ENCODE measurements at places on chromosomes 5 and 9. TPM values are rescaled to one million over a fixed set of nuclear protein-coding genes. Genes with fewer than 3 reads are reported as not detected.

Gene POC5
- total RNA-seq = 25.5 TPM

Gene CFAP77
- not detected for total RNA-seq

Gene FBXL7
- not detected for total RNA-seq

Gene POMT1
- 41.9 TPM for total RNA-seq

Gene LCNL1
- total RNA-seq = not detected

Gene HACD4
- total RNA-seq = 3.9 TPM

Gene CARD9
- 0.57 TPM for total RNA-seq

DNA sequence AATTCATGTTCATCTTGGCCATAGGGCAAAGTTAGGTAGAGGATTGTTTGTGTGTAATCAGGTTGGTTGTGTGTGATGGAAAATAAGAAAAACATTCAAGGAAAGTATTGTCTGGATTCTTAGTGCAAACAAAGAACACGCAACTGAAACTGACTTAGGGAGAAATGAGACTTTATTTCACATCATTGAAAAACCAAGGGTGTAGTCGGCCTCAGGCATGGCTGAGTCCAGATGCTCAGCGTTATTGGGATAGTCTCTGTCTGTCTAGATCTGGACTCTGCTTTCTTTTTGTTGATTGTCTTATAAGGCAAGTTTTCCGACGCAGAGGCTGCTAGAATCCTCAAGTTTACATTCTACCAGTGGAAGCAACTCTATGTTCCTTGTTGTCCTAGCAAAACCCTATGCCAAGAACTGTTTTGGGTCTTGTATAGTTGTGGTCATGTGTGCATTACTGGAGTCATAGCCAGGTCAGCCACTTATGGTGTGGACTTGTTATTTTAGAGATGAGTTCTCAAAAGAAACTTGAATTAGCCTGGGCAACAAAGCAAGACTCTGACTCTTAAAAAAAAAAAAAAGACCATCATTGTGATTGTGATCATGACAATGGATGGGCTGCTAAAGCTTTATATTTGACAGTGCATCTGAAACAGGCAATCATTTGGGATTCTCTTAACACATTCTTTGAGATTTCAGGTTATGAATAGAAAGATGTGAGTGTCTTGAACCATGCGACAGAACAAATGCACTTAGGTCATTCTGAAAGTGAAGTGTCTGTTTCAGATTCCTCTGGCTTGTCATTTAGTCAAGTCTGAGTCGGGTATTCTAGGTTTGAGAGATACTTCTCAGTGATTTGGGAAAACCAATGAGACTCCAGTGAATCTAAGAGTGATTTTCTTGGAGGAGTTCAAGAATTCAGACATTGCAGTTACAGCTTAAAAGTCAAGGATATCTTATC, 82.6 kb downstream of the DOCK2 start:
- H3K36me3 ChIP-seq = peaks cover 47% of the 10 kb centered on the region
- no peaks in the 10 kb centered on the region for H3K4me1 ChIP-seq
- no peak for DNase-seq
- no peak overlapping the region for H3K27ac ChIP-seq

DNA sequence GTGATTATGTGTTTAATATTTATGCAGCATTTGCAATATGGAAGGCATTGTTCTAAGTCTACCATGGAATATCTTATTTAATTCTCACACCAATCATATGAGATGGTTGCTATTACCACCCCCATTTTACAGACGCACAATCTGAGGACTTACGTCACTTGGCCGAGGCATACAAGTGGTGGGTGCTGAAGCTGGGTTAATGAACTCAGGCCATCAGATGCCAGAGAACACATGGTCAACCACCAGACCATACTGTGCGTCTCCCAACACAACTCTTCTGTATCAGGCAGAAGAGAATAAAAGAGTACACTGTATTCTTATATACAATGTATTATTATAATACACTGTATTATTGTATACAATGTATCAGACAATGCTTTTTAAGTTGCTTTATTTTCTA, 59.5 kb downstream of the ZNF366 start:
- no peak overlapping the region for H3K4me3 ChIP-seq
- H3K36me3 ChIP-seq = no peaks in the 10 kb centered on the region
- no peaks in the 10 kb centered on the region for H3K27me3 ChIP-seq
- no peak overlapping the region for H3K27ac ChIP-seq

DNA sequence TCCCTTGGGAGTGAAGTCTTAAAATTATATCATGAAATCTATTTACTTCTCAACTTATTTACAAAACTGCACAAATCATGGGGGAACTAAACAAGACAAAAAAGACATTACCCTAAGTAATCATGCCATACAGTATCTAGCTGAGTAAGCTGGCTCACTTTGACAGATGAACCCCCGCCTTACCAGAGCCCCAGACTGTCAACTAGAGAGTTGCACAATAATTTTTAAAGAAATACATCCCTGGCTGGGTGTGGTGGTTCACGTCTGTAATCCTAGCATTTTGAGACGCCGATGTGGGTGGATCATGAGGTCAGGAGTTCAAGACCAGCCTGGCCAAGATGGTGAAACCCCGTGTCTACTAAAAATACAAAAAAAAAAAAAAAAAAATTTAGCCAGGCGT, 62.3 kb downstream of the LPAR1 start:
- H3K4me3 ChIP-seq = no peak overlapping the region
- no peak for DNase-seq
- H3K4me1 ChIP-seq = no peaks in the 10 kb centered on the region
- no peaks in the 10 kb centered on the region for H3K36me3 ChIP-seq

GRCh38 chr9:3263698-3264097, 262.1 kb downstream of the RFX3 start:
- H3K36me3 ChIP-seq = peaks cover 9% of the 10 kb centered on the region
- no peak overlapping the region for H3K27ac ChIP-seq
- no peaks in the 10 kb centered on the region for H3K27me3 ChIP-seq
- DNase-seq = no peak

DNA sequence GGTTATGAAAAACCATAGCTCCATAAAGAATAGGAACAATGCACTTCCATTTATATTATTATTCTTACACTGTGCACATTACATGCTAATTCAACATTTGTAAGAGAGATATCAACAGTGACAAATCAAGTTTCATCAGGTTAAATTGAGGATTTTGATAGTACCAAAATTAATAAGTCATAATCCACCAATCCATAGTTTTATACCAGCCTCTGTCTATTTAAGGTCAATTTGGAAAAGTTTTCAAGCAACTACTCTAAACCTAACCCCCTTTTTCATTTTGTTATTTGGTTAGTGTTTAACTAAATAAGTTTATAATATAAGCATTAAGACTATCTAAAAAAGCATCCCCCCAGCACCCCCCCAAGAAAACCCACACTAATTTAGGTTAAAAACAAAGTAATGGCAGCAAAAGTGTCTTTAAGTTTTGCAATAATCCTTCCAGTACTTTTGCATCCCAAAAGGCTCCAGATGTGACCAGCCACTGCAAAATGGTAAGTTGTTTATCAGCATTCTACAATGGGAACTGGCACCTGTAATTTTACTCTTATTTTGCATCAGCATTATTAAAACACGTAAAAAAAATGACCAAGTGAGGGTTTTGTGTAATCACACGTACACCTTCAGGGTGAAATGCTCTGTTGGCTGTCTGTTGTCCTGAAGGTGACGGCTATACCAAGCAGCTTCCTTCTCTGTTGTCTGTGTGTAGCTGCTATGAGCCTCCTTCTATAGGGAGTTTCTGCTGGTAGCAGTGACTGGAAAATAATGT, 36.8 kb upstream of the SSBP2 start:
- no peaks in the 10 kb centered on the region for H3K27me3 ChIP-seq
- no peak overlapping the region for H3K27ac ChIP-seq
- H3K36me3 ChIP-seq = no peaks in the 10 kb centered on the region
- DNase-seq = no peak
- no peaks in the 10 kb centered on the region for H3K4me1 ChIP-seq

DNA sequence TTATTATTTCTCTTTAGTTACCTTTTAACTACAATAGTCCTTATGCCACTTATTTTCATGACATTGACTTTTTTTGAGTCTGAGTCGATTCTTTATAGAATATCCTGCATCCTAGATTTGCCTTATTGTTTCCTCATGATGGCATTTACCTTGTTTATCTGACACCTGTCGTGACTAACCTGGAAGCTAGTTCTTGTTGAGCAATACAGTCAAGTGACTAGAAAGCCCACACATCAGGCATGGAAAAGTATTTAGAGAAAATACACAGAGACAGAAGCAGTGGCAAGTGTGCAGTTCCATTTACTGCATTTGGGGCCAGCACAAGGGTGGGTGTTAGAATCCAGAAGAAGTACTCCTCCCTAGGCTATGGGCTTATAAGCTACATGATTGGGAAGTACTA, 97.8 kb downstream of the ERMP1 start:
- H3K27ac ChIP-seq = no peak overlapping the region
- peaks cover 4% of the 10 kb centered on the region for H3K36me3 ChIP-seq
- no peak overlapping the region for H3K4me3 ChIP-seq

GRCh38 chr5:16675806-16676205, 59.0 kb upstream of the RETREG1 start:
- no peaks in the 10 kb centered on the region for H3K36me3 ChIP-seq
- no peak overlapping the region for H3K27ac ChIP-seq
- H3K4me3 ChIP-seq = no peak overlapping the region

DNA sequence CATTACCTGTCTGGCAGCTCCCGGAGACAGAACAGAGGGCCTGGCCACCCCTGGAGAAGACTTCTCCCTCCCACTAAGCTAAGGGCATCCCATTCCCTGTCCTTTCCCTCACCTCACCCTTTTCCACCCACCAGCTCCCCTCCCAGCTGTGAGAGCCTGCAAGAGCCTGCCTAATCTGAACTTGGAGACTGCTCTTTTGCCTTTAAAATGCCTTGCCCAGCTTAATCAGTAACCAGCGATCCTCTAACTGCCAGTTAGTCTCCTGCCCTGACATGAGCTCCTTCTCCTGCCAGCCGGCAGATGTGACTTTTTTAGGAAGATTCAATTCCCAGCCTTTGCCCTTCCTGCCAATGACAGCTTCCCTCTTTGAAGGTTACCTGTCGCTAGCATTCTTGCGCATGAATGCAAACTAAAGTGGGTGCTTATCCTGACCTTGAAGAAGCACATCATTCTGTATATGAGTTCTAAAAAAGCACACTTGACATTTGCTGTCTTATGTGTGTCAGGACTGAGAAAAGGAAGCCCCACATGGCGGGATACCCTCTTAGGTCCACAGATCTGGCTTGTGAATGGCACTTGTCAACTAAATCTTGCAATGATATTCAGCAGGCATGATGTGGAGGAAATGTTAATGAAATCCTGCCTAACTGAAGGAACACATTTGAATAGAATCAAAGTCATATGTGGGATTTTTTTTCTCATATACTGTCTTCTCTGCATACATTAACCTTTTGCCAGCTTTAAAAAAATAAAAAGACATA, 411.2 kb upstream of the SLC30A5 start:
- no peak overlapping the region for H3K4me3 ChIP-seq
- H3K27me3 ChIP-seq = no peaks in the 10 kb centered on the region
- peaks cover 22% of the 10 kb centered on the region for H3K4me1 ChIP-seq
- H3K36me3 ChIP-seq = no peaks in the 10 kb centered on the region
- no peak for DNase-seq
- no peak overlapping the region for H3K27ac ChIP-seq

DNA sequence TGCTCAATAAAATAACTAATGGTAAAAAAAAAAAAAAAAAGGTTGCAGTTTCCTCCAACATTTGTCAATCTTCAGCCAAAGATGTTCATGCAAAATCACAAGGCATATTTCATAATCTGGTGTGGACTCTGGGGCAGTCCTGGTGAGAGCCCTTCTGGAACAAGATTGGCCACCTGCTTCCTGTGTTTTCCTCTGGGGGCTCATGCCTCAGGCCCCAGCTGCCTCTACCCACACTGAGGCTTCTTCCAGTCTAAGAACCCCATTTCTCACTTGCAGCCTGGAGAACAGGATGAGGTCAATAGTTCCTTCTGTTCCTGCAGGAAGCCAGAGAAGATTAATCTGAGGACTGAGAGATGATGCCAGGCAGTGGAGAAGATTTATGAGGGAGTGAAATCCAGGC, 492.6 kb upstream of the BRINP1 start:
- H3K27ac ChIP-seq = no peak overlapping the region
- DNase-seq = no peak
- no peak overlapping the region for H3K4me3 ChIP-seq
- H3K4me1 ChIP-seq = no peaks in the 10 kb centered on the region

DNA sequence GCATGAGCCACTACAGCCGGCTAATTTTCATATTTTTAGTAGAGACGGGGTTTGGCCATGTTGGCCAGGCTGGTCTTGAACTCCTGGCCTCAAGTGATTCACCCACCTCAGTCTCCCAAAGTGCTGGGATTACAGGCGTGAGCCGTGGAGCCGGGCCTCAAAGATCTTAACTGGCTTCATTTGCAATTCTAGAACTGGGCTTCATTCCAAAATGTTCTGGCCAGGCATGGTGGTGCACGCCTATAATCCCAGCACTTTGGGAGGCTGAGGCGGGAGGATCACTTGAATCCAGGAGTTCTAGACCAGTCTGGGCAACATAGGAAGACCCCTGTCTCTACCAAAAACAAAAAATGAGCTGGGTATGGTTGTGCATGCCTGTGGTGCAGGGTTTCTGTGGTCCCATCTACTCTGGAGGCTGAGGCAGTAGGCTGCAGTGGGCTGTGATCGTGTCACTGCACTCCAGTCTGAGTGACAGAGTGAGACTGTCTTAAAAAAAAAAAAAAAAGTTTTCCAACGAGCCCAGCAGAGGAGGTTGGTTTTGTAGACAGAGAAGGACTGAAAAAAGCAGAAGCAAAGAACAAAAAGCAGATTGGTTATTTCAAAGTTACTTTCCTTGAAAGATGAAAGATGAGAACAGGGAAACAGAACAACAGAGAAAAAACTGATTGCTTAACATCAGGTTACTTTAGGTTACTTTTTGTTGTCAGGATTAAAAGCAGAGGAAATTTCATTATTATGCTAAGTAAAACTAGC, 78.2 kb downstream of the ANKRD55 start:
- H3K36me3 ChIP-seq = no peaks in the 10 kb centered on the region
- H3K4me1 ChIP-seq = peaks cover 3% of the 10 kb centered on the region
- no peak overlapping the region for H3K27ac ChIP-seq
- DNase-seq = no peak
- no peak overlapping the region for H3K4me3 ChIP-seq
- H3K27me3 ChIP-seq = no peaks in the 10 kb centered on the region

GRCh38 chr5:60136841-60137240, 243.3 kb upstream of the PDE4D start:
- H3K27ac ChIP-seq = no peak overlapping the region
- no peaks in the 10 kb centered on the region for H3K4me1 ChIP-seq
- no peak for DNase-seq
- H3K4me3 ChIP-seq = no peak overlapping the region
- no peaks in the 10 kb centered on the region for H3K36me3 ChIP-seq
- H3K27me3 ChIP-seq = no peaks in the 10 kb centered on the region

DNA sequence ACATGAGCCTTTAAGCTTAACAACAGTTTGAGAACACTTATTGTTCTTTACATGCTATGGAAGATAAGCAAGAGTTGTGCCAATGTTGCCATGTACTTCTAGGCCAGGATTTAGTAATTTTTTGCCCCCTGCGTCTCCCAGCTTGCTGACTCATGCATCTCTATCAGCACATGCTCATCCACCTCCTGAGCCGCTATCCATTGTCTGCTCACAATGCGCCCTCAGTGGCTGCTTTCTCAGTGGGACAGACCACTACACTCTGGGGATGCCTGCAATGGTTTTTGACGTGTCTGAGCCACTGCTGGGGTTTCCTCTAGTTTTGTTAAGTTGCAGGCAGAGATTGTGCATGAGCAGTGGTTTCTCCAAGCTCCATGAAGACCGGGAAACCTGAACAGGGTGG, 50.9 kb upstream of the PHF2 start:
- no peak overlapping the region for H3K4me3 ChIP-seq
- no peaks in the 10 kb centered on the region for H3K4me1 ChIP-seq
- H3K27me3 ChIP-seq = no peaks in the 10 kb centered on the region
- H3K36me3 ChIP-seq = peaks cover 7% of the 10 kb centered on the region
